ENCODE measurements at places on chromosomes 3 and 15. TPM values are rescaled to one million over a fixed set of nuclear protein-coding genes. Genes with fewer than 3 reads are reported as not detected.
A peak's percentile ranks its signal among the peaks of the same experiment; 100 is the strongest.

The IMPG2 gene
- 0.50 TPM for total RNA-seq

The PHC3 gene
- total RNA-seq: 67.5 TPM

The MUC4 gene
- total RNA-seq: under 0.01 TPM

The COMMD4 gene
- total RNA-seq: 97.4 TPM

The PLSCR4 gene
- 0.12 TPM for total RNA-seq

The SYNPR gene
- not detected for total RNA-seq

The KBTBD13 gene
- not detected for total RNA-seq

The FBXW12 gene
- not detected for total RNA-seq

- H3K4me1 ChIP-seq: no peaks in the 10 kb centered on the region
- no peaks in the 10 kb centered on the region for H3K36me3 ChIP-seq
- peaks cover 6% of the 10 kb centered on the region for H3K27me3 ChIP-seq
- H3K27ac ChIP-seq: no peak overlapping the region
Measured at GRCh38 chr15:81507831-81508230, 133.8 kb upstream of the TMC3 start.

GRCh38 chr3:16606398-16606797, 1.2 kb upstream of the DAZL start:
- DNase-seq: no peak
- no peaks in the 10 kb centered on the region for H3K36me3 ChIP-seq
- no peaks in the 10 kb centered on the region for H3K4me1 ChIP-seq
- peaks cover 14% of the 10 kb centered on the region for H3K27me3 ChIP-seq
- H3K4me3 ChIP-seq: no peak overlapping the region

DNA sequence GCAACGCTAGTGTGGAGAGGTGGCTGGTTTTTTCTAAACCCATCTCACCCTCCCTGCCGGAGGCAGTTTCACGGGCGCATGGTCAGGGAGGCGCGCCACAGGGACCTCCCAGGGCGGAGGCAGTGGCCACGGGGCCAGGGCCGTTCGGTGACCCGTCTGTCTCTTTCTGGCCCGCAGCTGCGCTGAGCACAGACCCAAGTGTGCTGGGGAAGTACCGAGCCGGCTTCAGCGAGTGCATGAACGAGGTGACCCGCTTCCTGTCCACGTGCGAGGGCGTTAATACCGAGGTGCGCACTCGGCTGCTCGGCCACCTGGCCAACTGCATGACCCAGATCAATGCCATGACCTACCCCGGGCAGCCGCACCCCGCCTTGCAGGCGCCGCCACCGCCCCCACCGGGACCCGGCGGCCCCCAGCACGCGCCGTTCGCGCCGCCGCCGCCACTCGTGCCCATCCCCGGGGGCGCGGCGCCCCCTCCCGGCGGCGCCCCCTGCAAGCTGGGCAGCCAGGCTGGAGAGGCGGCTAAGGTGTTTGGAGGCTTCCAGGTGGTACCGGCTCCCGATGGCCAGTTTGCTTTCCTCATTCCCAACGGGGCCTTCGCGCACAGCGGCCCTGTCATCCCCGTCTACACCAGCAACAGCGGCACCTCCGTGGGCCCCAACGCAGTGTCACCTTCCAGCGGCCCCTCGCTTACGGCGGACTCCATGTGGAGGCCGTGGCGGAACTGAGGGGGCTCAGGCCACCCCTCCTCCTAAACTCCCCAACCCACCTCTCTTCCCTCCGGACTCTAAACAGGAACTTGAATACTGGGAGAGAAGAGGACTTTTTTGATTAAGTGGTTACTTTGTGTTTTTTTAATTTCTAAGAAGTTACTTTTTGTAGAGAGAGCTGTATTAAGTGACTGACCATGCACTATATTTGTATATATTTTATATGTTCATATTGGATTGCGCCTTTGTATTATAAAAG, 1.8 kb downstream of the HES1 start:
- peaks cover 14% of the 10 kb centered on the region for H3K36me3 ChIP-seq
- peak overlapping the region; percentile 46 for H3K27ac ChIP-seq
- peak; percentile 51 for DNase-seq
- H3K27me3 ChIP-seq: peaks cover 63% of the 10 kb centered on the region
- H3K4me3 ChIP-seq: peak overlapping the region; percentile 78
- peaks cover 60% of the 10 kb centered on the region for H3K4me1 ChIP-seq

DNA sequence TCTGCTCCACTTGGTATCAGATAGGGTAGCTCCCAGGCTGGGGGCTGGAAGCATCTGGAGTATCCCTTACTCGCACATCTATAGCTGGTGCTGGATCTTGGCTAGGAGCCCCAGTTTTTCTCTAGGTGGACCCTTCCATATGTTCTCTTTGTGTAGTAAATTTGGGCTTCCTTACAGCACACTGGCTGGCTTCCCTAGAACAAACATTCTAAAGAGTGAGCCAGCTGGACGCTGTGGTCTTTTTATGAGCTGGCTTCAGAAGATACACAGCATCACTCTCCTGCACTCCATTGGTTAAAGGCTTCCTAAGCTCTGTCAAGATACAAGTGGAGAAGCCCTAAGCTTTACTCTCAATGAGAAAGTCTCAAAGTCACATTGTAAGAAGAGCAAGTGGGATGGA, 322.1 kb downstream of the WDR72 start:
- peaks cover 2% of the 10 kb centered on the region for H3K27me3 ChIP-seq
- no peak overlapping the region for H3K4me3 ChIP-seq
- H3K4me1 ChIP-seq: no peaks in the 10 kb centered on the region

DNA sequence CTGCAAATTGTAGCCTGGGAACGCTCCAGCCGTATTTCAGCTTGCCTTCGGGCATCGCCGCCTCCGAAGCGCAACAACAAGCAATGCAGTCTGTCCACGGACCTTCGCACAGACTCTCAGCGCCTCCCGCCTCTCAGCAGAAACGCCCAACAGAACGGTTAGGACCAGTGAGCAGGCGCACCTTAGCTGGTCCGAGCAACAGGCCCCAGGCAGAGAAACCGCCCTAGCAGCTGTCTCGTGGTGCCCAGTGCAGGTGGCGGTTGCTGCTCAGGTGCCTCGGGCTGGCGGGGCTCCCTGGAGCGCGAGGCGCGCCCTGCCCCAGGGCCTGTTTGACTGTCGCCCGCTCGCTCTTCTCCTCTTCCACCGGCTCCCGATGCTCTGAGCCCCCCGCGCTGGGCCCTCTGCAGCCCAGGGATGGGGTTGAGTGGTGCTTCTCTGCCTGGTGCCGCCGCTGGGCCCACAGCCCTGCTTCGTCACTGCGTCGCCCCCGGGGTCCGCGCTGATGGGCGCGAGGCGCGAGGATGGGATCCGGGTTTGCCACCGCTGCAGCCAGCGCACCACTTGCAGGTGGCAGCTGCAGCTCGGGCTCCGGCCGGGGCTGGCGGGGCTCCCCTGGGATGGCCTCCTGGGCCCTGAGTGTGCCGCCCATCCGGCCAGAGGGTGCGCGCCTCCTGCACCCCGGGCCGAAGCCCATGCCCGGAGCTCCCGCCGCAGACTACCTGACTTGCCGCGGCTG, 268.4 kb upstream of the FRG2C start:
- no peak overlapping the region for H3K4me3 ChIP-seq
- H3K4me1 ChIP-seq: no peaks in the 10 kb centered on the region
- no peaks in the 10 kb centered on the region for H3K36me3 ChIP-seq
- no peak for DNase-seq
- no peaks in the 10 kb centered on the region for H3K27me3 ChIP-seq
- no peak overlapping the region for H3K27ac ChIP-seq

- H3K27me3 ChIP-seq: no peaks in the 10 kb centered on the region
- no peak overlapping the region for H3K4me3 ChIP-seq
- DNase-seq: no peak
- no peak overlapping the region for H3K27ac ChIP-seq
- no peaks in the 10 kb centered on the region for H3K36me3 ChIP-seq
- H3K4me1 ChIP-seq: no peaks in the 10 kb centered on the region
Measured at GRCh38 chr3:145767909-145768308, 393.1 kb downstream of the PLOD2 start.

DNA sequence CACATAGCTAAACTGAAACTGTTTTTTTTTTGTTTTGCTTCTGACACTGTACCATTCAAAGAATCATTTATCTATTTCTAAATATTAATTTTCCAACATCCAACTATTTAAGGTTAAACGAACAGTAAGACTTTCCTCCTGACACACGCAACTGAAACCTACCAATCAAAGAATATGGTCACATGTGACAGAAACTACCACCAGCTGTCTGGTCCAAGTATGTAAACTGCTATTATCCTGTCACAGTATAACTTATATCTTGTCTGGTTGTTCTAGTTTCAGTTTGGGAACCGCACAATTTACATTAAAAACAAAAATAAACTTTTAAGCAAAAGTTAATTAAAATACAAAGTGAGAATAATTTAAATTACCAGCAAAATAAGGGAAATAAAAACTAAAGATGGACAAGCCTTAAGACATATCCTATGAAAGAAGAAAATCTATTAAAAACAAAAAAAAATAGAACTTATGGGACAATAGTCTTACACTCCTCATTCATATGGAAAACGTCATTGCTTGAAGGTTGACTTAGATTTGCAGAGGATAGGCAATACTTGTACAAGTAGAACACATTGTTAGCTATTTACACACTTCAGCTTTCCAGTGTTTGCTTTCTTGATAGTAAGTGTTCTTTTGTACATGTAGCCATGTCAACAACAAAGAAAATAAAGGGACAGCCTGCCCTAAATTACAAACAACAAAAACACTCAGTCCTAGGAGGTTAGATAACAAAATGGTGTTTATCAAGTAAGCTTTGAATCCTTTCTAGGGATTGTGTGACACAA, 26.8 kb upstream of the CHRM5 start:
- no peak overlapping the region for H3K27ac ChIP-seq
- no peaks in the 10 kb centered on the region for H3K4me1 ChIP-seq
- H3K36me3 ChIP-seq: no peaks in the 10 kb centered on the region
- no peak overlapping the region for H3K4me3 ChIP-seq
- DNase-seq: no peak

GRCh38 chr3:108669208-108669607, 79.7 kb downstream of the DZIP3 start:
- H3K4me1 ChIP-seq: peaks cover 17% of the 10 kb centered on the region
- no peak for DNase-seq
- H3K4me3 ChIP-seq: no peak overlapping the region

DNA sequence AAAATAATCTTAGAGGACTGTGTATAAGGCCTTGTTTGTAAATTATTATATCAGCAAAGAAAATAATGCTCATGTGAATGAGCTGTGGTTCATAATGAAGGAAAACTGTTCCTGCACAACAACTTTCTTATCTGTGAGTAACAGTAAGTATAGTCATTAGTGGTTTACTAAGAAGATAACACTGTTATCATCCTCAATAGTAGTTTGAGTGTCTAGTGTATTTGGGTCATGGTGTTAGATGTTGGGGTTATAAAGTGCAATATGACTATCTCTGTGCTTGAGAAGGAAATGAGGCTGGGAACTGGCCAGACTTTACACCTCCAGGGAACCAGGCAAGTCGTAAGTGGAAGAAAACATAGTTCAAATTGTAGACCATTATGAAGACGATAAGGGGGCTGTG, 15.6 kb downstream of the VPS8 start:
- no peak for DNase-seq
- no peak overlapping the region for H3K27ac ChIP-seq
- H3K4me3 ChIP-seq: no peak overlapping the region

DNA sequence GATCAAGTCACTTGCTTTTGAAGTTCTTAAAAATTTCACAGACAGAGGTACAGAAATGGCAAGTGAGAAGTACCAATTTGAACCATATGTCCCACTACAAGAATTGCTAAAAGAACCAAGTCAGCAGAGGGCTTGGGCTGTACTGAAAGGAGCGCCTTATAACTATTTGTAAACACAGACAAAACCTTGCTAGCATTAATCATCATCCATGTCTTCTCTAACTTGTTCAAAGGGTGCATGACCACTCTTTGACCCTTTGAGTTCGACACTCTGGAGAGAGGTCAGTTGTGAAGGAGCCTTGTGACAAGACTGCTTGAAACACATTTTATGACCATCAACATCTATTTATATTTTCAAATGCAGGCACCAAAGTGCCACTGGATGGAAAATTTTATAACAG, 191.7 kb downstream of the PDZRN3 start:
- H3K4me1 ChIP-seq: no peaks in the 10 kb centered on the region
- H3K4me3 ChIP-seq: no peak overlapping the region
- no peaks in the 10 kb centered on the region for H3K27me3 ChIP-seq
- H3K36me3 ChIP-seq: no peaks in the 10 kb centered on the region

- peak; percentile 66 for DNase-seq
- peak overlapping the region; percentile 95 for H3K27ac ChIP-seq
- H3K4me3 ChIP-seq: peak overlapping the region; percentile 63
- H3K36me3 ChIP-seq: peaks cover 61% of the 10 kb centered on the region
Measured at GRCh38 chr3:45677033-45677446, 12.2 kb upstream of the SACM1L start.

DNA sequence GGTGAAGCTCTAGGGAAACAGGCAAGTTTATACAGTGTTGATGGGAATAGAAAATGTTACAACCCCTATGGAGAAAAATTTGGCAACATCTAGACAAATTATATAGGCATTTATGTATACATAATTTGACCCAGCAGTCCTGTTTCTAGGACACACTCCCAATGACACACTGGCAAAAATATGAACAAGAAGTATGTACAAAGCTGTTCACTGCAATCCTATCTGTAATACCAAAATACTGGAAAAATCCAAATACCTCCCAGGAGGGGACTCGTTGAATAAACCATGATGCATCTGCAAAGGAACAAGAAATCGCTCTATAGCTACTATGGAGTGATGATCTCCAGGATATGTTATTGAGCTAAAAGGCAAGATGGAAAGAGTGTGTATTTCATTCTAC, 8.5 kb downstream of the BFSP2 start:
- H3K27ac ChIP-seq: no peak overlapping the region
- no peak for DNase-seq
- H3K27me3 ChIP-seq: peaks cover 8% of the 10 kb centered on the region
- H3K4me1 ChIP-seq: no peaks in the 10 kb centered on the region

DNA sequence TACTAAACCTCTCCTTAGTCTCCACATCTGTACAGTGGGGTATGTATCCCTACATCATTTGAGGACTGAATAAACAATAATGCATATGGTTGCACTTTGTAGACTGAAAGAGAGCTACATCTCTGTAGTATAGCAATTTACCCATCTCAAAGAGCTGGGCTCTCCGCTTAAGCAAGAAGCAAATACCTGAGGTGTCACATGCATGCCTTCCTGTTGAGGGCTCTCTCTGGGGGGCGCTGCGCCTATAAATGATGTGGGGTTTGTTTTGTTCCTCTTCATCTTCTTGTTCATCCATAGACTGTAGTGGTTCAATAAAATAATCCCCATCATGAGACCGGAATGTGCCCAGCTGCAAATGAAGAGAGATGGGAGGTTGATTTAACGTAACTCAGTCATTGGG, 6.8 kb downstream of the ADAMTS9 start:
- no peaks in the 10 kb centered on the region for H3K4me1 ChIP-seq
- H3K4me3 ChIP-seq: no peak overlapping the region
- DNase-seq: no peak
- H3K27me3 ChIP-seq: peaks cover 22% of the 10 kb centered on the region
- H3K27ac ChIP-seq: no peak overlapping the region
- H3K36me3 ChIP-seq: no peaks in the 10 kb centered on the region

GRCh38 chr3:32420126-32421038, 28.7 kb downstream of the CMTM7 start:
- H3K36me3 ChIP-seq: peaks cover 53% of the 10 kb centered on the region
- H3K4me1 ChIP-seq: peaks cover 95% of the 10 kb centered on the region
- H3K27me3 ChIP-seq: no peaks in the 10 kb centered on the region

- H3K36me3 ChIP-seq: no peaks in the 10 kb centered on the region
- no peak overlapping the region for H3K4me3 ChIP-seq
- DNase-seq: no peak
- H3K27ac ChIP-seq: no peak overlapping the region
- H3K4me1 ChIP-seq: no peaks in the 10 kb centered on the region
Measured at GRCh38 chr3:118760585-118761290, 273.9 kb downstream of the IGSF11 start.

All from activated CD4-positive, alpha-beta T cell treated with anti-CD3 and anti-CD28 coated beads, Interleukin-2, amount 10 ng/mL, durations not matched to agents 7 days and 5 days (primary cell).